A549 treated with dexamethasone at 1 μM for 4 hours (cell line): ENCODE measurements at places on chromosomes 13 and 19. TPM values are rescaled to one million over a fixed set of nuclear protein-coding genes. Genes with fewer than 3 reads are reported as not detected.

The CDX2 gene
- total RNA-seq, result 0.47 to 1.1 TPM (median 0.64 TPM) in 5 replicates

The FGF21 gene
- total RNA-seq, result not detected in 5 replicates

The DMKN gene
- 31.6 to 41.1 TPM (median 36.7 TPM) in 5 replicates for total RNA-seq

The KIR2DL1 gene
- total RNA-seq, result not detected in 5 replicates

The SYNE4 gene
- 0.15 to 0.36 TPM (median 0.28 TPM) in 5 replicates for total RNA-seq

The TNNT1 gene
- 124 to 145 TPM (median 127 TPM) in 5 replicates for total RNA-seq

The CEACAM3 gene
- not detected in 5 replicates for total RNA-seq

The C19orf73 gene
- 0.82 to 1.9 TPM (median 1.3 TPM) in 5 replicates for total RNA-seq

The GJA3 gene
- 0.86 to 1.3 TPM (median 1.3 TPM) in 5 replicates for total RNA-seq

The NFKBIB gene
- 59.1 to 111 TPM (median 94.5 TPM) in 5 replicates for total RNA-seq

The MEIOSIN gene
- 0.02 to 0.09 TPM (median 0.05 TPM) in 5 replicates for total RNA-seq

The IRGQ gene
- total RNA-seq, result 6.4 to 7.0 TPM (median 6.7 TPM) in 5 replicates

The ZNF284 gene
- total RNA-seq, result 0.26 to 0.59 TPM (median 0.53 TPM) in 5 replicates

The ZNF175 gene
- 2.3 to 5.0 TPM (median 3.6 TPM) in 5 replicates for total RNA-seq

The SYMPK gene
- 44.8 to 77.4 TPM (median 74.5 TPM) in 5 replicates for total RNA-seq

The CEACAM8 gene
- total RNA-seq, result not detected in 5 replicates

The SELENOV gene
- total RNA-seq, result 0.05 TPM in 1 of 5 replicates, not detected in the others

The ONECUT3 gene
- 0.01 TPM in 2 of 5 replicates, not detected in the others for total RNA-seq

The ADAMTS10 gene
- total RNA-seq, result 6.8 to 13.7 TPM (median 12.5 TPM) in 5 replicates

The NUFIP1 gene
- total RNA-seq, result 6.3 to 7.0 TPM (median 6.5 TPM) in 5 replicates

The ZNF428 gene
- total RNA-seq, result 44.9 to 64.0 TPM (median 60.7 TPM) in 5 replicates

The CEACAM1 gene
- 1.1 to 2.7 TPM (median 2.2 TPM) in 5 replicates for total RNA-seq

The DACT3 gene
- total RNA-seq, result 0.17 to 0.29 TPM (median 0.26 TPM) in 5 replicates

The SGTA gene
- total RNA-seq, result 51.4 to 81.2 TPM (median 71.6 TPM) in 5 replicates

The ZNF571 gene
- 1.0 to 1.2 TPM (median 1.1 TPM) in 5 replicates for total RNA-seq

The ASPDH gene
- total RNA-seq, result not detected in 5 replicates

The C19orf85 gene
- total RNA-seq, result 0.10 TPM in 1 of 5 replicates, not detected in the others

The PCDH20 gene
- total RNA-seq, result not detected in 5 replicates

The TEX29 gene
- 0.13 to 0.38 TPM in 2 of 5 replicates, not detected in the others for total RNA-seq

The KLC3 gene
- 0.62 to 1.3 TPM (median 1.1 TPM) in 5 replicates for total RNA-seq

The LRRC25 gene
- total RNA-seq, result 0.11 TPM in 1 of 5 replicates, not detected in the others

The FBXO27 gene
- 2.1 to 4.5 TPM (median 3.7 TPM) in 5 replicates for total RNA-seq

The CYP2A6 gene
- total RNA-seq, result 0.07 TPM in 1 of 5 replicates, not detected in the others

The NLRP7 gene
- not detected in 5 replicates for total RNA-seq

The CYSLTR2 gene
- total RNA-seq, result not detected in 5 replicates

The IL11 gene
- 8.4 to 11.3 TPM (median 8.6 TPM) in 5 replicates for total RNA-seq

The C1QTNF9B gene
- total RNA-seq, result not detected in 5 replicates

The MBD3L2 gene
- total RNA-seq, result not detected in 5 replicates

The ZNF575 gene
- 1.4 to 2.7 TPM (median 2.0 TPM) in 5 replicates for total RNA-seq

The LILRB1 gene
- total RNA-seq, result 0.07 to 0.15 TPM in 2 of 5 replicates, not detected in the others

The HMGB1 gene
- total RNA-seq, result 586 to 820 TPM (median 637 TPM) in 5 replicates

The PCDH17 gene
- total RNA-seq, result 0.01 to 0.02 TPM (median 0.01 TPM) in 4 of 5 replicates, not detected in the other

The EPSTI1 gene
- total RNA-seq, result 0.30 to 0.96 TPM (median 0.51 TPM) in 5 replicates

The ZNF563 gene
- total RNA-seq, result not detected in 5 replicates
